ENCODE measurements at places on chromosomes 13 and 19.
A peak's percentile ranks its signal among the peaks of the same experiment; 100 is the strongest.

GRCh38 chr13:23673354-23673753, 103.1 kb downstream of the TNFRSF19 start:
- no peak for DNase-seq

GRCh38 chr19:48121909-48122371, 11.3 kb upstream of the PLA2G4C start:
- DNase-seq = peak; percentile 14

DNA sequence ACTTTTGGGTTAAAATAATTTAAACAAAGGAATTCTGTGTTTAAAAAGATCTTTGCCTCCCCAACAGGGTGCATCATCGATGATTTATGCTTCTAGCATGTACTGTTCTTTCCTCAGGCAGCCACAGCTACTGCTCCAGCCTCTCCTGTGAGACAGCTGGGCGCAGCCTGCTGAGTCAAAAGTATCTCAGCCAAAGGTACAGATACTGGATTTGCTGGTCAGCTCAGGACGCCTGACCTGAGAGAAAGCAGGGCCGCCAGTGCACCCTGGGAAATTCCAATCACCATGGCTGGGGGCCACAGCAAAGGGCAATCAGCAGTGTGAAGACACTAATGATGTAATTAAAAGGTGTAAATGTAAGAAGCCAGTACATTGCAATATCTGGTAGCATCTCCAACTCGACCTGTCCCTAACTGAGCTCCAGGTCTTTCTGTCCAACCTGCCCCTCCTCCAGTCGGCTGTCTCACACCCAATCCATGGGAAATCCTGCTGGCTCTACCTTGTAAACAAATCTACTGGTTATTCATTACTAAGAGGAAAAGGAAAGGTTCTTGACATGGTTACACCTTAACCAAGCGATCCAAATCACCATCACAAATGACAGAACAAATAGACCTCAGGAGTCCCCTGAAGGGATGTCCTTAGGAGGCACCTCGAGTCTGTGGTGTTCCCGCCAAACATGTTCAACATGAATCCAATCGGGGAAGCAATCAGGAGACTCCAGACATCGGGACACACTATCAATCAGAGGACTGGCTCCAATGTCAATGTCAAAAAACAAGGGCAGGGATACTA, 7.3 kb downstream of the OPA3 start:
- DNase-seq = no peak

DNA sequence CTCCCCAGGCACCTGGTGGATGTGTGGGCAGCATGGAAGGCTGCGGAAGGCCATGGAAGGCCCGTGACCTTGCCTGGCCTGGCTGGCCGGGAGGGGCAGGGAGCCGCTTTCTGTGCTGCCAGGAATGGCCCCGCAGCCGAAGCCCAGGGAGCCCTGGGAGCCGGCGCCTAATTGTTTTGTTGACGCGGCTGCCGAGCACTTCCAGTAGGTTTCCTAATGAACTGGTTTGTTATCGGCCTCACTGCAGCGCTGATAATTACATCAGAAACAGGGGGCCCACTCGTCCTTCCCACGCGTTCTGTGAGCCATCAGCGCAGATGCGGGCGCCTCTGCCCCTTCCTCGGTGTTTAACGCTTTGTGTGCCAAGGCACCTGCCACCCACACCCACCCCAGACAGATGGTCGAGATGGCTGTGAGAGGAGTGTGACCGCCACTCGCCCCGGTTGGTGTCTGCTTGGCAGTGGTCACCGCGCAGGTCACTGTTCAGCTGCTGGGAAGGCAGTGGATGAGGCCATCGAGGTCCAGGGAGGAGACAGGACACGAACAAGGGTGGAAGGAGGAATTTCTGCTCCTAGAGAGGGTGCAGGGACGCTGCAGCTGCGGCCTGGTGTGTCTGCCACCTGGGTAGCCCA, 124.5 kb downstream of the KDM4B start:
- DNase-seq = no peak

DNA sequence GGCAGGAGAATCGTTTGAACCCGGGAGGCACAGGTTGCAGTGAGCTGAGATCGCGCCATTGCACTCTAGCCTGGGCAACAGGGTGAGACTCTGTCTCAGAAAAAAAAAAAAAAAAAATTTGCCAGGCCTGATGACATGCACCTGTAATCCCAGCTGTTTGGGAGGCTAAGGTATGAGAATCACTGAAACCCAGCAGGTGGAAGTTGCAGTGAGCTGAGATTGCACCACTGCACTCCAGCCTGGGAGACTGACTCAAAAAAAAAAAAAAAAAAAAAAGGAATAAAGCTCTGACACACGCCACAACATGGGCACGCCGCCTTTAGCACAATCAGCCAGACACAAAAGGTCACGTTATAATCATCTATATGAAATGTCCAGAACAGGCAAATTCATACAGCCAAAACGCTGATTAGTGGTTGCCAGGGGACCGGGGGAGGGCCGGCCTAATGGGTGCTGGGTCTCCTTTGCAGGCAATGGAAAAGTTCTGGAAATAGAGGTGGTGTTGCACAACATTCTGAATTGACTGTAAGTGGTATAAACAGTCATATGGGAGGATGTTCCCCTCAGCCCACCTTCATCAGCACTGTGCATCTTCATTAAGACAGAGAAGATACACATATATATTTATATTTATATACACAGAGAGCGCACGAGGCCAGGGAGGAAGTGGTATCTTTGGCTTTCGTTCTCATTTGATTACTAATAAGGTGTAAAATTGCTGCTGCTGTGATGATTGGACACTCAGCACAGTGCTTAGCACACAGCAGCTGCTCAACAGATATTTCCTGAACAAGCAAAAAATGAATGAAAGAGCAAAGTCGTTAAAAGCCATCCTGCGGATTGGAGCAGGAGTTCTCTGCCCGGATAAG, 3.8 kb downstream of the HSPBP1 start:
- DNase-seq = peak; percentile 44

DNA sequence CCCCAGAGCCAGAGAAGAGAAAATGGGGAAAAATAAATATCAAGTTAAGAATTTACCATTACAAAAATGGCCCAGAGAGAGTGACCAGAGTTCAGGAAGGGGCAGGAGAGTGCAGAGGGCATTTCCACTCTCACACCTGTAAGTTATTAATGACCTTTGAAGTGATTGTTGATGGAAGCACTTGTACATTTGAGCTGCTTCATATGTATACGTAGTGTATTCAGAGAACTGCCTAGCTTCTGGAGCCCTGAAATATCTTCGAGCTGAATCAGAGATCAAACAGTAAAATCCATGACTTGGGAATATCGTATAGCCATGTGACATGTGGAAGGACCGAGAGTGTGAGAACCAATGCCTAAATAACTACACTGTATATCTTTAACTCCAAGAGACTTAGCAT, 49.2 kb upstream of the PCCA start:
- DNase-seq = no peak

Data from activated CD4-positive, alpha-beta T cell treated with anti-CD3 and anti-CD28 coated beads, Interleukin-2, amount 50 U/mL, for 16 hours (primary cell).